HS-5 (cell line): ENCODE measurements at places on chromosomes 7 and 10.

GRCh38 chr10:121572859-121573537 is 25.2 kb downstream of the FGFR2 start:
- DNase-seq: no peak

GRCh38 chr7:123797673-123798531 is 47.1 kb upstream of the HYAL4 start:
- peak; percentile 65 for DNase-seq

- no peak for DNase-seq
Measured at GRCh38 chr7:101874028-101874427, 56.6 kb downstream of the CUX1 start.

- DNase-seq: peak; percentile 80
Measured at GRCh38 chr10:3785251-3785850, 342 bp upstream of the KLF6 start.

GRCh38 chr10:32189400-32190084 is 133.3 kb upstream of the KIF5B start:
- DNase-seq: no peak

GRCh38 chr10:118045837-118046394 is 825 bp downstream of the RAB11FIP2 start:
- DNase-seq: peak; percentile 39

DNA sequence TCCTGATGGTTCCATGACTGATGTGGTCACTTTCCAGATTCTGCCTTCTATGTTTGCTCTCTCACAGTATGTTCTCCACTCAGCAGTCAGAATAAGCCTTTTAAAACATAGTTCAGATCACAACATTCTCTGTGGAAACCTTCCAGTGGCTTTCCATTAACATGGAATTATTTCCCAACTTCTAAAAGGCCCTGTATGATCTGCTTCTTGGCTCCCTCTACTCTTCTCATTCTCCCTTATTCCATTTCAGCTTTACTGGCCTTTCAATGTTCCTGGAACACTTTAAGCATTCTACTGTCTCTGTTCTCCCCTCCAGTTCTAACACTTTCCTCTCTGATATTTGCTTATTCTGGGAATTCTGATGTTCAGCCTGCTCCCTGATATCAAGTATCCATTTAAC is 325.6 kb downstream of the THSD7A start:
- no peak for DNase-seq

DNA sequence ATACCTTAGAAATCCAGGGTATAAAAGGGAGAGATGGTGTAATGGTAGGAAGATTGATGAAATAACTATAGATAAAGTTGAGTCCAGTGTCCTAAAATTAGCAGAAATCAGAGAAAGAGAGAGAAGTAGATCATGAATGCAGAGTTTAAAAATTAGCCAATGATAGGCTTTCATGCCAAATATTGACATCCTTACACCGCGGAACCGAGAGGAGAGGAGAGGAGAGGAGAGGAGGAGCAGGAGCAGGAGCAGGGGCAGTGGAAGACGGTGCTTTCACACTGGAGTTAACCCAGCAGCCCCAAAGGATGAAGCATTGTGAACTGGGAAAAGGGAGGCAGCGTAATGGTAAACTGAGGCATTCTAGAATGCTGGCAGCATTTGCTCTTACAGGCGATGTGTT is 34.2 kb upstream of the LAMB4 start:
- no peak for DNase-seq

- no peak for DNase-seq
Measured at GRCh38 chr10:43324876-43325275, 46.6 kb upstream of the FXYD4 start.

DNA sequence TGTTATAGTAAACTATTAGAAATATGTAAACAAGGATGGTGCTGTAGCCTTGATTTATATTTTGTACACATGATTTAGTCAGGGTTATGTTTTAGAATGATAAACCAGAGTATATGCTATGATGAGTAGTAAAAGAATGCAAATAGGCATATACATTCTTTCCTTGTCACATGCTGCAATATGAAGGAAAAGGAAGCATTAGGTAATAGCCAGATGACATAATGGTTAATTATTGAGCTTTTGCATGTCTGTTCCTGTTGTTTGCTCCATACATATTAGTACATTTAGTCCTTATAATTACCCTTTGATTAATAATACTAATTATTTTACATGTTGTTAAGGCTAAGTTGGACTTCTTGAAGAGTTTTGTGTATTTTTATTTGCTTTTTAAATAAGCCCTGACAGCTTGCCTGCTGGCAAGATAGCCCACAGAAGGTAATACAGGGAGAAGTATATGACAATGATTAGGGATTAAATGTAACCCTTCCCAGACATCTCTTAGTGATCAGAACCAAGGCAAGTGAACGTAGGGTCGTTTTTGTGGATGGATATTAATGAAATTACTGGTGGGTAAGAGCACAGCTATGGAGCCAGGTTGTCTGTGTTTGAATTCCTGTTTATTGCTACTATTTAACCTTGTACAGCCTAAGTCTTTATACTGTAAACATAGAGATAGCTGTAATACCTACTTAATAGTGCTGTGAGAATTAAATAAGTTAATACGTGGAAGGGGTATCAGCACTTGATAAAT is 68.4 kb downstream of the PHTF2 start:
- DNase-seq: peak; percentile 58

DNA sequence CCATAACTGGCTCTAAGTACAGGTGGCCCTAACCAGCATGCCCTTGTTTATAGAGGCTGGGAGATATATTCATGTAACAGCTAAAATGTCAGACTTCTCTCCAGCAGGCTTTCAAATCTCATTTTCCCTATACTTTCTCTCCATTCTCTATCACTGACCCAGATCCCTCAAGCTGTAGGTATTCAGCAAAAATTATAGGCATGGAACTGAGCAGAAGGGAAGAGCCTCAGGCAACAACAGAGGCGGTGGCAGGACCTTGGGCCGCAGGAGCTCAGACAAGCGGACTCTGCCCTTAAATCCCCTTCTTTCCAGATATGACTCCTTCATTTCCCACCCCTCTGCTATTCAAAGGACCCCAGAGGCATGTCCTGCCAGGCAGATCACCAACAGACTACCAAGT is 417.4 kb downstream of the PLXNA4 start:
- no peak for DNase-seq

GRCh38 chr10:110214371-110214826 is 7.0 kb downstream of the MXI1 start:
- DNase-seq: no peak

DNA sequence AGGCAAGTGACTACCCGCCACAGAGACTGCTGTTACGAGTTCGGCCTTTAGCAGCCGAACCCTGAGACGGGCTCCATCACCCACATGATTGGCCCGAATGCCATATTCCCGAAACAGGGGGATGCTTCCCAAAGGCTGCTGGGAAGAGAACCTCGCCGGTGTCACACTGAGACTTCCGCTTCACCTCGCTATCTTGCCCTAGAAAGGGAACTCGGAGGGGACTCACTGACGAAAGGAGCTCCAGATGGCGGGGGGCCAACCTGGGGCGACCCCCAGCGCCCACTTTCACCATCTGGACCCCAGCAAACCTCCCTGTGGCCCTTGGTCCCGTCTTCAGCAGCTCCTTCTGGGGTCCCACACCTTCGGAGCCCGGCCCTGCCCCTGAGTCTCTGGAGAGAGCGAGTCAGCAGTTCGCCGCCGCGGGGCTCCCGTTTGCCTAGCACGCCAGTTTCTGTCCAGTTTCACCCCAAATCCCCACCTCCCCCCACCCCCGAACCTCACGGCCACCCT is 529 bp downstream of the HPS1 start:
- no peak for DNase-seq

GRCh38 chr7:51158742-51159445 is 157.7 kb downstream of the COBL start:
- DNase-seq: no peak

- no peak for DNase-seq
Measured at GRCh38 chr10:95411635-95412034, 120.8 kb upstream of the PDLIM1 start.

DNA sequence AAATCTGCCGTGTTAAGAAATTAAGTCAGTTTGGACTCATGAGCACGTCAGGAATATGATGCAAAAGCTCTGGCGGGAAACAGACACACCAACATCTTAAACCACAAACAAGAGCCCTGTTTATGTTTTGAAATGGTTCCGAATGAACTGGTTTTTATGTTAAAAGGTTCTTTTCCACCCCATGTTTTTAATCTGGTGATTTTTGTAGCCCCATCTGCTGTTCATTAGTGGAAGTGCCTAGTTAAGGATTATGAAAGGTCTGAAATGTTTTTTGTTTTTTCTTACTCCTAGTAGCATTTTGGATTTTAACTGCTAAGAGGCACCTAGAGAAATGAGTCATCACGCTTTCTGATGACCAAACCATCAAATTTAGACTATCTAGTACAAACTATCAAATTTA is 404.1 kb upstream of the MKI67 start:
- no peak for DNase-seq

- no peak for DNase-seq
Measured at GRCh38 chr10:96675846-96676245, 44.5 kb downstream of the PIK3AP1 start.

GRCh38 chr10:124193309-124193696 is 99.9 kb upstream of the CHST15 start:
- no peak for DNase-seq

- DNase-seq: no peak
Measured at GRCh38 chr10:72735288-72735936, 43.5 kb downstream of the MCU start.

DNA sequence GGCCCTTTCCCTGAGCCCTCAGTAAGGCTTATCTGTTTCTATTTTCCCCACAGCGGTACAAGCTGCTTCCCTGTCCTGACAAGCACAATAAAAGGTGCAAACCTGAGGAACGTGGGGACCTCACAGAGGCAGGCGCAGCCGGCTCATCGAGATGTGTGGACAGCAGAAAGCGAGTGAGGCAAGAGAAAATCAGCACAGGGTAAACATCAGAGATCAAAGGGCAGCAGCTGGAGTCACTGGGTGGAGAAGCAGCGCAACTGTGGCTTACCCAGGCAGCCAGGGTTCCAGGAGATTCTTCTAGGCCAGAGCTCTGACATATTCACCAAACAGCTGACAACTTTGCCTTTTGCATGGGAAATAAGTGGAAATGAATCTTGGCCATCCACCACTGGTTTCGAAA is 212.6 kb downstream of the WDR11 start:
- DNase-seq: no peak

- DNase-seq: no peak
Measured at GRCh38 chr10:126012485-126012884, 116.1 kb downstream of the FANK1 start.

- no peak for DNase-seq
Measured at GRCh38 chr10:85147346-85148250, 819.2 kb downstream of the CCSER2 start.

- no peak for DNase-seq
Measured at GRCh38 chr7:12759151-12759550, 71.7 kb downstream of the ARL4A start.

DNA sequence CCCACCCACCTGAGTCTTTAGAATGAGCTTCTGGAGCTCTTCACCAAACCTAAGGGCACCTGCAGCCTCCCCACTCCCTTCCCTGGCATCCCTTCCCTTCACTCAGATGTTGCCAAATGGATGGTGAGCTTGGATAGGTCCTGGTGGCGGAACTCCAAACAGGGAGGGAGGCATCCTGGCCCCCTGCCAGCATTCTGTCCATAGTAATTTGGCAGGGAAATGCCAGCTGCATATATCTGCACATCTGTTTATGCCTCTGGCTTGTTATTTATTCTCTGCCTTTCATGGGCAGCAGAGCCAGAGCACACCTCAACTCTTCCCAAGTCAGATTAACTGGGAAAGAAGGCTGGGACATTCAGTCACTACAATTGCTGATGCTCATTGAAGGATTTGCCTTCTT is 18.1 kb downstream of the KAZALD1 start:
- no peak for DNase-seq

DNA sequence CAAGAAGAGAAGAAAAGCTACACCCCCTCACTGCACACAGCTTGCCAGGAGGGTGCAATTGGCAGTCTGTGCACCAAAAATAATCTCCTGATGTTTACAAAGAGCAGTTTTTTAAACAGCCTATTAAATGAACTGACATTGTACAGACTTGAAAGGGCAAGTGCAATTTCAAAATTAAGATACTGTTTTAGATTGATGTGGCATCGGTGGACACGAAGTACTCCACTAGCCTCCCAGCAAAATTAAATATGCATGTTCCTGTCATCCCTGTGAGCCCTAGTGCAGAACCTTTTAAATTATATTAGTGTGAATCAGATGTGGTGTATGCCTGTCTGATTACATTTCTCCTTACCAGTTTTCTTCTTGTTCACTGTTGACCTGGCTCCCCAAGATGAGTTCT is 87.9 kb downstream of the WIPF3 start:
- DNase-seq: no peak

- DNase-seq: no peak
Measured at GRCh38 chr10:121524157-121524817, 74.0 kb downstream of the FGFR2 start.

GRCh38 chr10:27153845-27154193 is 365 bp downstream of the YME1L1 start:
- DNase-seq: no peak

DNA sequence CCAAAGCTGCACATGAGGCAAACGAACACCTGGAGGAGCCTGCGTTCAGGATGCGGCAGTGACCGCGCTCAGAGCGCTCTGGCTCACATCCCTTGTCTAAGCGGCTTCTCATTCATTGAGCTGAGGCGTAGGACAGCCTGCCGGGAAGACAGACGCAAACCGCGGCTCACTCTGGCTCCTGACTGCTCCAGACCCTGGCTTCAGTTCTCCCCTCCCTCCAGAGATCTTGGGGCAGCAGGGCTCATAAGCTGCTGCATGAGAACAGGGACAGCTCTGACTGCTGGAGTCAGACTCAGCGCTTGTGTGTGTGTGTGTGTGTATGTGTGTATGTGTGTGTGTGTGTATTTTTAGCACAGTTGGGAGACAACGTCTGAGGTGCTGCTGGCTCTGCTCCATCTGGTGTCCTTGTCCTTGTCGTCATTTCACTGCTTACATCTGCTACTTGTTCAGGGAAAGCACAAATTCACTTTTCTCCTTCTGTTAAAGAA is 15.8 kb upstream of the LYZL2 start:
- DNase-seq: no peak

GRCh38 chr10:56258991-56259390 is 102.1 kb downstream of the ZWINT start:
- DNase-seq: no peak

DNA sequence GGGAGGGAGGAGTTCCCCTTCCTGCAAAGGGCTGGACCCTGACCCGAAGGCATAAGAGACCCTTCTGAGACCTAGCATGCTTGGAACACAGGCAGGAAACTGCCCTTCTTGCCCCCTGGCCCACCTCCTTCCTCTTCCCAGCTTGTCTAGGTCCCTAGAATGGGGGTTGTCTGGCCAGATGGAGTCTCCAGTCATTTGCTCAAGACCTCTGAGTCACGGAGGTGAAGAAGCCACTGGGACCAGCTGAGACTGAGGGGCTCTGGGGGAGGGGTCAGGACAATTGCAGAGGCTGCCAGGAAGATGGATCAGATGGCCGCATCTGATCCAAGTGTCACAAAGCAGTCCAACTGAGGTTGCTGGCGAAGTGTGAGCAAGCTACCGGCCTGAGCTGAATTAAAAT is 46.2 kb downstream of the COL13A1 start:
- no peak for DNase-seq
